ENCODE measurements at places on chromosomes 2 and 18.

GRCh38 chr2:145413261-145414030, 893.5 kb upstream of the ZEB2 start:
- DNase-seq: no peak

GRCh38 chr18:54330768-54331548, 26.7 kb downstream of the STARD6 start:
- no peak for DNase-seq

DNA sequence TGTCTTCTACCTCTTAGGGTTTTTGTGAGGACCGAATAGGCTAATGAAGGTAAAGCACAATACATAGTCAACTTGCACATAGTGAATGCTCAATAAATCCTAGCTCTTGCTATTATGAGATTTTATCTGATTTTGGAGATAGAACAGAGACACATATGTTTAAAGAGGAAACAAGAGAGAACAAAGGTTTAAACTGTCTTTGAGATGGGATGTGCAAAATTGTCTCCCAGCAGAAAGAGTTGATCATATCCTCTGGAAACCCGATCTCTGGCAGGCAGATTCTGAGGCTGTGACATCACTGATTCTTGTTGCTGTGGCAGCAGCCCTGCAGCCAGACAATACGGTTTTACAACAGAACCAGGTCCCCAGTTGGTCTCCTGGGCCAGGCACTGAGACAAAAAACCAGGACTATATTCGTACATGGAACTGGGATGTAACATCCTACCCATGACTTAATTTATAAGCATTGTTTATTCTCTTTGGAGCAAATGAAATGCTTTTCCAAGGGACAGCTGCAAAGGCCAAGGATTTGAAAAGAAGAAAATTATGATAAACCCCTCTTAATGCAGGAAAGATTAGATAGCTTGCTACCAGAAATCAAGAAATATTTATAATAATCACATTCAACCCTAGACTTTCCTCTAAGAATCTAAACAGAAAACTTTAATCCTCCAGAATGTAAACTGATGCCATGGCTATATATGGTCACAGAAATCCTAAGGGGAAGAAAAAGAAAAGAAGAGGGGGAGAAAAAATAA, 80.2 kb downstream of the SLC8A1 start:
- no peak for DNase-seq

DNA sequence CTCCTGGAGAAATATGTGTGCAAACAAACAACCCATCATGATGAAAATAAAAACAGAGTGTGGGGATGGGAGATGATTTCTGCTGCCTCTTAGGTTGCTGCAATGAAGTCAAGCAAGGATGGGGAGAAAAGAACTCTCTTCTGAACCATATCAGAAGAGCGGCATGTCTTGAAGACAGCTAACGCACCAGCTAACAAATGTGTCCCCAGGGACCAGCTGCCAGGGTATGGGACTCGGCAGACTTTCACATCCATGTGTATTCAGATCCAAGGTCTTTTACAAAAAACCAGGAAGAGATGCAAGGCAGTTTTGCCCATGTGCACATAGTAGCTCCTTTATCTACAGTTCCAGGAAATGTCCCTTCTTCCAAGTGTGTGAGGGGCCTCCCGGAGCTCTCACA, 125.4 kb downstream of the CLIP4 start:
- DNase-seq: no peak

DNA sequence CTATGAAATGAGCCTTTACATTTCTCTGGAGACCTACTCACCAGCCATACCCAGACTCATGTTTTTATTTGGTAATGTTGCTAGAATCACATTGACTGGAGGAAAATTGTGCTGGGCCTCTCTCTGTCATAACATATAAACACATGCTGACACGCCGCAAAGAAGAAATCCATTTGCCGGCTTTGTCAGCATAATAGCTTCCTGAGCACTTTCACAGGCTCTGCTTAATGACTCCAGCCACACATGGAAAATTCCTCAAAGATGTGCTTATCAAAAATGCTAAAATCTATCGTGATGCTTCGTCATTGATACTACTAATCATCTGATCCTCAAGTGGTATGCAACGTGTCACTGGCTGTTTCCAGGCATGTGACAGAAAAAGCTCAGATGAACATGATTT, 63.1 kb downstream of the RND3 start:
- DNase-seq: no peak

DNA sequence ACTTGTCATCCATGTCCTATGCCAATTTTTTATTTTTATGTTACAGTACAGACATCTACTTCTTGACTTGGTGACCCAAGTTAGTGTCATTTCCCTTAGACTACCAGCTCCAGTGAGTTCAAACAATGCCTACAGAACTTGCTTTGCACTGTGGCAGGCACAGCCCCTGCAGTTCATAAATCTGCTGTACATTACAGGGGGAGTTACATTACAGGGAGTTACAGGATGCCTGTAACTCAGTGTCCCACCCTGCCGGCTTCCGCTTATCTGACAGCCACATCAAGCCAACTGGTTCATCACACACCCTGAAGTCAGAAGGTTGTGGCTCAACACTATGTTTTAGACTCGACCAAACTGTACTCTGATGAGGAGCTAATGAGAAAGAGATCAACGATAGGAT, 7.8 kb upstream of the NPAS2 start:
- DNase-seq: peak; percentile 41

DNA sequence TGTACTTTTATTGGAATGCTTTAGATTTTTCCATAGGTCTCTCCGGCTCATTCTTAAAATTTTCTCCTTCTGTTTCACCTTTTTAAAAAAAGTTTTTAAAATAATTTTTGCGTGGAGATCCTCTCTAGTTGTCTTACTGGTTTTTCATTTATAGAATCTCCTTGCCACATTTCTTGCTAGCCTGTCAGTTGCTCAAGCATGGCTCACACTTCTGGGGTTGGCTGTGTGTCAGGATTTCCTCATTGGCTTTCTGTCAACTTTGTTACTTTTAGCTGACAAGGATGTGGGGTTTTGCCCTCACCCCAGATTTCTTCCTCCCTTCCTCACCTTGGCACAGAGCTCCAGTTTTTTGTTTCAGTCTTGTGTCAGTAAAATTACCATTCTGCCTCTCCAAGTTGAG, 124.6 kb downstream of the ZNF407 start:
- no peak for DNase-seq

- DNase-seq: no peak
Observed at GRCh38 chr18:44533071-44533470, 147.6 kb upstream of the SETBP1 start.

- DNase-seq: no peak
Observed at GRCh38 chr2:170155022-170155722, 22.8 kb upstream of the MYO3B start.

GRCh38 chr2:41644936-41645335, 402.9 kb upstream of the PKDCC start:
- no peak for DNase-seq

DNA sequence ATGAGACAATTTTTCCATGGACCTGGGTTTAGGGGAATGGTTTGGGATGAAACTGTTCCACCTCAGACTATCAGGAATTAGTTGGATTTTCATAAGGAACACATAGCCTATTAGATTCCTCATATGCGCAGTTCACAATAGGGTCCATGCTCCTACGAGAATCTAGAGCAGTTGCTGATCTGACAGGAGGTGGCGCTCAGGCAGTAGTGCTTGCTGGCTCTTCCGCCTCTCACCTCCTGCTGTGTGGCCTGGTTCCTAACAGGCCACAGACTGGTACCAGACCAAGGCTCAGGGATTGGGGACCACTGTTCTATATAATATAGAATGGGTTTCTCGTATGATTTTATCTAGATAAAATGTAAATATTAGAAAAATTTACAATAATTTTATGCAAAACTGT, 338.7 kb downstream of the CPS1 start:
- no peak for DNase-seq

GRCh38 chr2:199756743-199757142, 94.2 kb downstream of the FTCDNL1 start:
- DNase-seq: no peak

GRCh38 chr2:9170458-9171130, 36.0 kb upstream of the ASAP2 start:
- no peak for DNase-seq

GRCh38 chr2:73013936-73014335, 57.6 kb downstream of the SFXN5 start:
- no peak for DNase-seq

- no peak for DNase-seq
Observed at GRCh38 chr18:57220480-57220879, 73.6 kb downstream of the BOD1L2 start.

GRCh38 chr18:36281936-36282335, 15.6 kb upstream of the FHOD3 start:
- no peak for DNase-seq
